ENCODE measurements at places on chromosomes 12 and 14.

- no peak for DNase-seq
These were observed 2.2 kb upstream of the TBC1D15 start for GRCh38 chr12:71837356-71837755.

- DNase-seq = no peak
These were observed 148.4 kb downstream of the SLC25A21 start for GRCh38 chr14:37023875-37024565.

- no peak for DNase-seq
These were observed 728.8 kb upstream of the LMO3 start for GRCh38 chr12:17334784-17335183.

DNA sequence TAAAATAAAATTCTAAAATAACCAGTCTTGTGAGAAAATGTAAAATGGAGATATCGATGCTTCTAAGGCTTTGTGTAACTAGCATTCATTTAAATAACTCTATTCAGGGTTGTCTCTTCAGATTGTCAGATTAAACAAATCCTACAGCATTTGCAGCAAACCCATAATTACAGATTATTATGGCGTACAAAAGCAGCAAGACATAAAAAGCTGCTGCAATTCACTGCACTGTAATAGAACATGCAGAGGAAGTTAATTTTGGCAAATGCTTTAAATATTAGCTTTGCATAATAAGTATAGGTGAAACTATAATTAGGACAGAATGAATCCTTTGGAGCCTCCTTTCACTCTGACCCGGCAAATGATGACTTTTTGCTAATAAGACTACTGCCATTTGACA lies 98.3 kb downstream of the INSM2 start:
- no peak for DNase-seq

DNA sequence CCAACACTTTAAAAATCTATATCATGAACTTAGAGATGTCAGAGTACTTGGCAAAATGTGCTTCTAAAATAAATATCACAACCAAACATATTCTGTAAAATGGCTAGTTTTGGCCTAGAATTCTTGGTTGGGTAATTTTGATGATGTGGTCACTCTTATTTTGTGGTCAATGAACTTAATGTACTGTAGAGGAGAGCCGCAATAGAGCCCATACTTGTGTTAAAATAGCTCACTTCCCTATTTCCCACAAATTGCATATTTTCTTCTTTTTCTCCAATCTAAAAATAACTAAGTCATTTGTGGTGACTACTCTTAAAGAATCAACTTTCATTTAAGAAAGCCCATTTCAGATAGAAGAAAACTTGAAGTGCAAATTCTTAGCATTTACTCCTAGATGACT lies 619.4 kb downstream of the CCER1 start:
- DNase-seq = no peak

- no peak for DNase-seq
These were observed 410.9 kb downstream of the EGLN3 start for GRCh38 chr14:33539918-33540357.

Measured in T-cell (primary cell).